ENCODE measurements at places on chromosomes 4 and X.

- no peak for DNase-seq
Measured at GRCh38 chr4:168119100-168119499, 26.8 kb downstream of the ANXA10 start.

GRCh38 chrX:148681605-148682004 is 181.2 kb downstream of the AFF2 start:
- no peak for DNase-seq

DNA sequence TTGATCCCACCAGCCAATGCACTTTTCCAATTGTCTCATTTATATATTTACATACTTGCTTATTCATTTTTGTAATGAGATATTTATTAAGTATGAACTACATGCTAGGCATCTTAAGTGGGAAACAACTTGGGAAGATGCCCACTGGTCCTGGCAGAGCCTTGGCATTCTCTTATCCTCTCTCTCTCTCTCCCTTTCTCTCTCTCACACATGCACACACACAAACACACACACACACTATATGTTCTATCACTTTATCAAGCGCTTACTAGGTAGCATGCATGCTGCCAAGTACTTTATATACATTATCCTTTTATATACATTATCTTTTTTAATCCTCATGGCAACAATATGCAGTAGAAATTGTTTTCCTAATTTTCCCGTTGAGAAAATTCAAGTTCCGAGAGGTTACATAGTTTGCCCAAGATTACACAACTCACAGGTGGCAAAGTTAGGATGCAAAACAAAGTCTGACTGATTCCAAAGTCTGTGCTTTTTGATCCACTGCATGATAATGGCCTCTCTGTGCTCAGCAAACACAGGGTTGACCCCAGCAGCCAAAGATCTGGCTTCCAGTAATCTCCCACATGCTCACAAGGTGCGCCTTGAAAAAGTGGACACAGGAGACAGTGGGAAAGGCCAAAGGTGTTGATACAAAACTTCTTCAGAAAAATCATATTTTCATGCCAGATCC is 173.1 kb upstream of the KLF3 start:
- DNase-seq = no peak

- DNase-seq = no peak
Measured at GRCh38 chr4:36394352-36394903, 113.0 kb downstream of the DTHD1 start.

GRCh38 chrX:96693407-96693806 is 8.8 kb downstream of the DIAPH2 start:
- no peak for DNase-seq
